ENCODE measurements at places on chromosomes 12 and 14.

- DNase-seq = no peak
These were observed 3.2 kb downstream of the CFL2 start for GRCh38 chr14:34711169-34711568.

DNA sequence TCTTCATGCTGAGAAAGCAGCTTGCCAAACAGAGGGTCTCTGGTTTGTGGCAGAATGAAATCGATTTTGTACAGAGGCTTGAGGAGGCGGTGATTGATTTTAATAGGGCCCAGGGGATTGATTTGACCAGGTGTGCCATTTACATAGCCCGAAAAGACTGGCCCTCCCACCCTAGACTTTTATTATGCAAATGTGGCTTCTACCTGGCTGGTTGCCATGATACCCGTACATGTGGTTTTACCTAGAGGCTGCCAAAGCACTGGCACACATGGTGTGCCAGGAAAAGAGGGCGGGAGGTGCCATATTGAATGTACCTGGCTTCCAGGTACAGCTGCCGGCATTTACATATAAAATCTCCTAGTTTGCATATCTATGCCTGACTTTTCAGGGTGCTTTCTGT, 18.0 kb upstream of the GUCY2C start:
- DNase-seq = peak; percentile 9

DNA sequence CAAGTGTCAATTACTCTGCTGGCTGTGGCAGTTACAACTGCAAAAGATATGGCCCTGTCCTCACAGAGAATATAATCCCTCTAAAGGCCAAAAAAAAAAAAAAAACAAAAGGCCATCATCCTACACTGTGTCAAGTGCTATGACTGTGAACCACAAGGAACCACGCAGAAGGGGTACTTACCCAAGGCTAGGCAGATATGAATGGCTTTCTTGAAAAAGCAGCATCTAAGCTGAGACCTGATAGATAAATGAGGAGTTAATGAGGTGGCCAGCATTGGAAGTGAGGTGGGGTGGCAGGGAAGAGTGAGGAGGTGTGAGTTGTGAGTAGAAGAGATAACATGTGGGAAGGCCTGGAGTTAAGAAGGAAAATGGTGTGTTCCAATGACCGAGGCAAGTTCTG, 16.4 kb upstream of the IL22 start:
- no peak for DNase-seq

- DNase-seq = no peak
These were observed 63.4 kb upstream of the FUT8 start for GRCh38 chr14:65349100-65349499.

- DNase-seq = no peak
These were observed 280.8 kb downstream of the RERGL start for GRCh38 chr12:17809206-17809605.

DNA sequence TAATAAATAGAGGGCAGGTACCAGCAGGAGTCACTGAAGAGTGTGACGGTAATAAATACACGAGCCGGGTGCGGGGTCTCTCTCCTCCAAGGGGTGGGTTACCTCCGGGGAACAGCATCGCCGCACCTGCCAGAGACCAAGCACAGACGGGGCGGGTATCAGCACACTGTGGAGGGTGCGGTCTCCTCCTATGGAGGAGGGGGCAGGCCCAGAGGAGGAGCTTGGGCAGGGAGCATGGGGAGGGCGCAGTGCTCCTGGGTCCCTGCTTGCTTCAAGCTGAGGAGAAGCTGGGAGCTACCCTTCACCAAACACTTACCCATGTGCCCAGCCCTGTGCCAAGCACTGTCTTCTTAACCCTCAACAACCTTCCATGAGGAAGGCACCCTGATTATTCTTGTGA, 12.8 kb downstream of the PGF start:
- no peak for DNase-seq

GRCh38 chr12:122022393-122023338, 982 bp downstream of the BCL7A start:
- no peak for DNase-seq

DNA sequence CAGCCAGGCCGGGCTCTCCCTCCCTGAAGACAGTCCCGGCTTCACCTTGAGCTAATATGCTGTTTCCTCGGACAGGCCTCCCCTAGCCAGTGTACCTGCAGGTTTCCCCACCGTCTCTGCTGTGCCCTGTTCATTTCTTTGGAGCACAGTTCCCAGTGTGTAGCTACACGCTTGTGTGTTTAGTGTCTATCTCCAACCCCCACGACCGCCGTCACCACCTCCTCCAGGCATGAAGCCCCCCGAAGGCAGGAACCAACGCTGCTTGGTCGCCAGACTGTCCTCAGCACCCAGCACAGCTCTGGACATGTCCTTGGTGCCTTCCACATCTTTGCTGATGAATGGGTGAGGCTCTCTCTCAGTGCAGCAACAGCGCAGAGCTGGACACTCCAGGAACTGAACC, 26.2 kb upstream of the PLEKHG6 start:
- DNase-seq = no peak

DNA sequence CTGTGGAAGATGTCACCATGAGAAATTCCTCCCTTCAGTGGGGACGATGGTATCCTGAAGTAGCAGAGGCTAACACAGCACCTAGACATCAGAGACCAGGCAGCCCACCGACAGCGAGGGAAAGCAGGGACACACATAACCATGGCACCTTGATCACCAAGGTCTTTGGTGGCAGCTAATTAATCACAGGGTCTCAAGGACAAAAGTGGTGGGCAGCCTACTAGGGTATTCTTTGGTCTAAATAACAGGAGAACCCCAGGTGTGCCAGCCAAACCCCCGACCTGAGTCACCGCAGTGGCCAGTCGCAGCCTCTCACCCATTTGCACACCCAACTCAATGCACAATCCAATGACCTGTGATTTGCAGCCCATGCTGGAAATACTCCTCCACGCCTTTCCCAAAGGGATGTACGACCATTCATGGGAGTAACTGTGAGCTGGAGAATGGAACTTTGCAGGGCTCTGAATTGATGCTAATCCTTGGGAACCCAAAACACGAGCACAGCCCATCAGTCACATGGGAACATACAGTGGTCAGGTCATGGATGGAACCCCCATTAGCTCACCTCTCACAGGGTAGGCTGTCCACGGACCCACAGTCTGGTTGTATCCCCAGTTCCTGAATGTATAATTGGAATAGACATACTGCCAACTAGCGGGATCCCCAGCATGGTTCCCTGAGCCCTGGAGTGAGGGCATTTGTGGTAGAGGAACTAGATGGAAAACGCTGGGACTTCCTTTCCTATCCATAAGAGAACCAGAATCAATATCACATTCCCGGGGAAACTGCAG, 58.7 kb upstream of the C14orf180 start:
- no peak for DNase-seq

GRCh38 chr14:102878970-102879460, 43.4 kb upstream of the AMN start:
- DNase-seq = no peak

DNA sequence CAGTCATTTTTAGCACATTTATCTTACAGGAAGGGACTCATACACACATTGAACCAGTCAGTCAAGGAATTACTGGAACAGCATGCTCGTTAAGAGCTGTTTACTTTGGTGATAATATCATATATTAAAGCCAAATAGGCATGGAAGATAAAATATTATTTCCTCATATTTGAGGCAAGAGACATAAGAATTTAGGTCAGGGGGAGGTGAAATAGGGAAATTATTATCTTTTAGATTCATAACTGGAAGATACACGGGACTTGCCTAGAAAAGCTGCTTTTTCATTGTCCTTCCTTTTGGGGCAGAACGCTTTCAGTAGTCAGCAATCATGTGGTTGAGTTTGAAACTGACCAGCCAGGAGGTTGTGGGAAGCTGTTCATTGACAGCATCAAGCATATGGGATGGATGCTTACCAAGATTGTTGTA, 72.5 kb downstream of the NTN4 start:
- DNase-seq = no peak

- DNase-seq = no peak
These were observed 10.7 kb downstream of the EID3 start for GRCh38 chr12:104314242-104314614.

- DNase-seq = no peak
These were observed 28.5 kb upstream of the TMCC3 start for GRCh38 chr12:94678849-94679248.

DNA sequence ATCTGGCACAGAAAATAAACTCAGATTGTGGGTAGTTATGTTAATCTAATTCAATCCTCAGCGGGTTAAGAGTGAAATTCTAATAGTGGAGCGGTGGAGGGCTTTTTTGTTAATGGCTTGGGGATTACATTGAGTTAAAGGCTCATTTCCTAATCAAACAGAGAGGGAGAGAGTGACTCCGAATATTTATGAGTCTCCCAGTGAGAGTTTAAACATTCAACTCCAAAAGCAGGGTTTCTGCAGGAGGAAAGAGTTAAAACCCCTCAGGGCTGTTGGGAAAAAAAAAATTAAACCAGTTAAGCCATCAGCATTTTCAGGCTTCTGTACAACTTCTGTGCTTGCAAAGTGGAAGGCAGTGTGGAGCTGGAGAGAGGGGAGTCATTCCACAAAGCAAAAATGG, 62.1 kb upstream of the ESRRB start:
- DNase-seq = peak; percentile 89

DNA sequence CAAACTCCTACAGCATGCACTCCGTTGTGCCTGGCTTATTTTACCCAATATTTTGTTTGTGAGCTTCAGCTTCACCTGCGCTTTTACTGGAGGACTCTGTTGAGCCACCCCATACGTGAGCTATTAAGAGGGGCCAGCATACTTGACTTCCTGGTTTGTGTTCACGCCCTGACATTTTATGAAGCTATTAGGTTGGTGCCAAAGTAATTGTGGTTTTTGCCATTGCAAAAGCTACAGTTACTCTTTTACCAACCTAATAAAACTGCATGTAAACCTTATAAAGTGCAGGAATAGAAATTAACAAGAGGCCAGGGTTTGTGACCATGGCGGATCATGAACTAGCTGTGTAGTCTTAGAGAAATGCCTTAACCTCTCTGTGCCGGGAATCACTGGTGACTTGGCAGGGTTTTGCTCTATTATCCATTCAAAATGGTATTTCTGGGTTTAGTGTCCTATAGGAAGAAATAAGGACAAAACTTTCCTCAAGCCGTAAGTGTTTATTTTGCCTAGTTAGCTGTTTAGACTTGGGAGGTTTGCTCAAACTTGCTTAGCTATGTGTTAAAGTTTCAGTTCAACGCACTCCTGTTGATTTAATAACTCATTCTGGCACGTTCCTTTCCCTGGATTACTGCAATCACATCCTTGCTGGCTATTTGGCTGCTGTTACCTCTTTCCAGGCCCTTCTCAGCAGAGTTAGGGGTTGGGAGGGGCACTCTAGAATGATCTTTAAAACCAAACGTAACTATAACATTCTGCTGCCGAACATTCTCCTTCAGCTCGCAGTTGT, 1027.6 kb downstream of the BCL11B start:
- DNase-seq = no peak

DNA sequence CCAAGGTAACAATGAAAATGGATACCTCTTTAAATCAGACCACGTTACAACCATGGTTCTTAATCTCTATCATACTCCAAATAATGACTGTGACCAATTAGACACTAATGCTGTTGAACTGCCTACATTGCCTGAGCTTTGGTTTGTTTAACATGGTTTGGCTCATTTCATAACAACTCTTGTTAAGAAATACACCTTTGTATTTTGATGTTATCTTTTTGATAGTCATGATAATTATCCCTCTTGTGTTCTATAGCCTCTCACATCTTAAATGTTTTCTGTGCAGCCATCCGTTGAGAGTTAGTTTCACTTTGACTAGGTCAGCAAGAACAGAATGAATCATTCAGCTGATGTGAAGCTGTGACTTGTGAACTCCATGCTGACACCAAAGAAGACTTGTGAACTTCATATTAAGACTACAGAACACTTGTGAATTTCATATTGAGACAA, 75.5 kb upstream of the RERGL start:
- DNase-seq = no peak

- no peak for DNase-seq
These were observed 13.3 kb downstream of the PPP2R5C start for GRCh38 chr14:101774814-101775213.

DNA sequence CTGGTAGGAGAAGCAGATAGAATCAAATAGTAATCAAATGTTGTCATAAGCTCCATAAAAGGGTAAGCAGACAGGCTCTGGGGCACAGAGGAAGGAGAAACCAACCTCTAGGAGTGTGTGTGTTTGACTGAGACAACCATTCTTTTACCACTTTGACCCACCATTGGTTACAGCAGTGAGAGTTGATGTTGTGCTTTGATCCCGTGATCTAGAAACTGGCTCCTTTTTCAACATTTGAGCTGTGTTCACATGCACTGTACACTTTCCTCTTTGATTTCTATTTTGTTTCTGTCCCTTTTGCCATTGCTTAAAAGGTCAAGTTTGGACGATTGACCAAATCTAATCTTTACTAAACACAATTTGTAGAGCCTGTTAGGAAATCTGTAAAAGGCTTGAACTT, 108.0 kb downstream of the DAAM1 start:
- DNase-seq = no peak

- peak; percentile 68 for DNase-seq
These were observed 1.6 kb downstream of the TMEM121 start for GRCh38 chr14:105527826-105528585.

GRCh38 chr14:54902521-54903420, at the start of gene GCH1:
TSS of gene GCH1 (minus strand) at chr14:54902826. CDS start at chr14:54902663, 163 bp downstream.
- peak; percentile 36 for DNase-seq

- DNase-seq = no peak
These were observed 831.1 kb downstream of the LRFN5 start for GRCh38 chr14:42437809-42438208.

- no peak for DNase-seq
These were observed 7.9 kb downstream of the METTL25 start for GRCh38 chr12:82366197-82366596.

DNA sequence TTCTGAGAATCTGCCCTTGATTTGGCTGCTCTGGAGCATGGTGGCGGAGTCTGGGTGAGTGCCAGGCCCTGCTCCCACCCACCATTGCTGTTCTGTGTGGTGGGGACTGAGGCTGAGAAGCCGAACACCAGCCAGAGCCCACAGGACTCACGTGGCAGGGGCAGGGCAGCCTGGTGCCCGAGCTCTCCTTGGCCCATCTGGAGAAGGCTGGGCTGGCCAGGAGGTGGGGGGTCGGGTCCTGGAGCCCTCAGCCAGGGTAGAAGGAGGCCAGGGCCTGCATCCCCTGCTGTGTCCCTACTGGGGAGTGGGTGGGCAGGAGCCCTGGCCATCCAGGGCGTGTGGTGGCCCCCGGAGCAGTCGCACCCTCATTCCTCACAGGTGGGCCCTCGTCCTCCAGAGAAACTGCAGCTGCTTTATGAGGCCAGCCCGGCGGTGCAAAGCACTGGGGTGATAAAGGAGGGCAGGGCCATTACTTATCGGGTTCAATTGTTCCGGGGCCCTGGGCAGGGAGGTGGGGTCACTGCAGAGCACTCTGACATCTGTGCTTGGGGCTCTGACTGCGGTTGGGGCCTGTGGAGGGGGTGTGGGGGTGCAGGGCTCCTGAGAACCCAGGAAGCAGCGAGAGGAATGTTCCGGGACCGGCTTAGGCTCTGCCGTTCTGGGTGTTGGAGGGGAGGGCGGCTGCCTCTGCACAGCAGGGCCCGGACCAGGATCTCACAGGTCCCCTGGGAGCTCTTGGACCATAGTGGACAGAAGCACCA, 217.5 kb upstream of the C14orf180 start:
- no peak for DNase-seq

DNA sequence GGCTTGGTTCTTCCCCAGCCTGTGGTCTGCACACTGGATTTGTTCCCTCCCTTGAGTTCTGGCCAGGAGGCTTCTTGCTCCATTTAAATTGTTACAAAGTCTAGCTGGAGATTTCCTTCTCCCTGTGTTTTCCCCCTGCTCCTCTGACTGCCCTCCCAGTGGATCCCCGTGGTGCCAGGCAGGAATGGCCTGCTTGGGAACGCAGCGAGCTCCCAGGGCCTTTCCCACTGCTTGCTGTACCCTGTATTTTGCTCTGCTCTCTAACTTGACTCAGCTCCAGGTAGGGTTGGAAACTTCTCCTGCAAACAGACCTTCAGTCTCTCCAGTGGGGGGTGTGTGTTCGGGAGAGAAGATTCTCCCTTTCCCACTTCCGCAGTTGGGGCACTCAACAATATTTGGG, 349.2 kb upstream of the FBXO33 start:
- DNase-seq = no peak
